ENCODE measurements at places on chromosomes 5 and 9.

DNA sequence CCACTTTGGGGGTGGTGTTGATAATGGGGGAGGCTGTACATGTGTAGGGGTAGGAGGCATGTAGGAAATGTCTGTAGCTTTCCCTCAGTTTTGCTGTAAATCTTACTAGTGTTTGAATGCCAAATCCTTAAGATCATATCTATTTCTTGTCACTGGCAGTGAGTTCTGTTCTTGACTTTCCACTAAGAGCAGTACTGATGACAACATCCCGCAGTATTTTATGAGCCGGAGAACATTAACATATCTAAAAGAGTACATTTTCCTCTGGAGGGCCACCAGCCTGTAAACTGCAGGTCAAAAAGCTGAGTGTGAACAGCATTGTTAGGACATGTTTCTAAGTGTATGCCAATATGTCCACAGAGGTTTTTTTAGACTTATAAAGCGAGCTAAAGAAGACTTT is 2.5 kb upstream of the HSPB3 start:
- DNase-seq = no peak

DNA sequence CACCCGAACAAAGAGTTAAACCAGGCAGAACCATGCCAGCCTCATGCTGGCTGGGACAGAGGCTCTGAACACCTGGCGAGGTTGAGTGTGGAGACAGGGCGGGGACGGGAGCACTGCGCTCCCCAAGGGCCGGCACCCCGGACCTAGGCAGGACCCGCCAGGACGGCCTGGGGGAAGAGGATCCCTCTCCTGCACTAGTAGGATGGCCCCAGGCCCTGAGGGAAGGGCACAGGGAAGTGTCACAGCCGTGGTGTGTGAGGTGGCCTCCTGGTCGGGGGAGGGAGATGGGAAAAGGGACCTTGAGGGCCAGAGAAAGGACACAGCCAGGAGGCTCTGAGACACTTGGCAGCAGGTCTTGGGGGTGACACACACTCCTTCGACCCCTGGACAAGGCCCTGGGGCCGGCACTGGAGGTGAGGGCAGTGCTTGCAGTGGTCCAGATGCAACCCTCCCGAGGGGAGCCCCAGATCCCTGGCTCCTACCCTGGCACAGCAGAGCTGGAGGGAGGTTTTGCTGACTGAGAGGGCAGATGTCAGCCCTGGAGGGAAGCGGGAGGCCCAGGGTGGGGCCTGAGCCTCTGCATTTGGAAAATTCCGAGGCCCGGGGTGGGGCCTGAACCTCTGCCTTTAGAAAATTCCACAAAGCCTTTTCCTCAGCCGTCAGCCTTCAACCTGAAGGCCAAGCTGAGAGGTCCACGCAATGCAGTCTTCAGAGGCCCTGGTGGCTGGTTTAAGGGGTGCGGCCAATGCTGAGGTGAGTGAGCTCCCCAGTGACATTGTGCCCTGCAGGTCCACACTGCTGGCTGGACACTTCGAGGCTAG is 24.8 kb upstream of the TERT start:
- no peak for DNase-seq

GRCh38 chr5:131218392-131218791 is 45.5 kb upstream of the CDC42SE2 start:
- no peak for DNase-seq

DNA sequence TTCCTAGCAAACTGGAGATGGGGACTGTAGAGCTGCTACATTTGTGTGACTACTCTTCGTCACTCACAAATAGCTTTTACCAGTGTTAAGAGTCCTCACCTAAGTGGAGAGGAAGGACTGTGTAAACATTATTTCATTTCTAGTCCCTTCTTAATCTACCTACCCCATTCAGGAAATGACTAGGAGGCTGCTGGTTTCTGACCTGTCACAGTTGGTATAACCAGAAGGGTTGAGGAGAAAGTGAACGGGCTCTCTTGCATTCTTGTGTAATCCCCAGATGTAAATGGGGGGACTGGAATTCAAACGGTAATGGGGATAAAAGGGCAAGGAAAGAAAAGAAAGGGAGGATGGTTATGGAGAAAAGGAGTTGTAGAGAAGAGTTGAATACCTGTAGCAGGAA is 35.4 kb upstream of the BNIP1 start:
- DNase-seq = no peak

GRCh38 chr9:36913393-36914211 is 120.5 kb downstream of the PAX5 start:
- no peak for DNase-seq

GRCh38 chr5:100270023-100270771 is 265.0 kb upstream of the FAM174A start:
- no peak for DNase-seq

DNA sequence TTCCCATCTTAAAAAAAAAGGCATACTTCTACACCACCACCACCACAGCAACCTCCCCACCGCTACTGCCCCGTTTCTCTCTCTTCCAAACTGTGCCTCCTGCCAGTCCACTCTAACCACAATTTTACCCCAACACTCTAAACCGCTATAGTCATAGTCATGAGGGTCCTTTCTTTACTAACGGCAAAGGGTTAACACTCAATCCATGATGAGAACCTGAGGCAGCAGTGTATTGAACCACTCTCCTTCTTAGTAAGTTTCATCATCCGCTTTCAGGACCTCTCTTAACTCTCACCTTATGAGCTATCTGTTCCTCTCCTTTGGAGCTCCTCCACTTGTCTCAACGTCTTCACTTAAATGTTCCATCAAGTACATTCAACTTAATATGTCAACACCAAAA is 34.0 kb downstream of the IDNK start:
- no peak for DNase-seq

GRCh38 chr5:178147406-178147805 is 6.3 kb downstream of the NHP2 start:
- no peak for DNase-seq

DNA sequence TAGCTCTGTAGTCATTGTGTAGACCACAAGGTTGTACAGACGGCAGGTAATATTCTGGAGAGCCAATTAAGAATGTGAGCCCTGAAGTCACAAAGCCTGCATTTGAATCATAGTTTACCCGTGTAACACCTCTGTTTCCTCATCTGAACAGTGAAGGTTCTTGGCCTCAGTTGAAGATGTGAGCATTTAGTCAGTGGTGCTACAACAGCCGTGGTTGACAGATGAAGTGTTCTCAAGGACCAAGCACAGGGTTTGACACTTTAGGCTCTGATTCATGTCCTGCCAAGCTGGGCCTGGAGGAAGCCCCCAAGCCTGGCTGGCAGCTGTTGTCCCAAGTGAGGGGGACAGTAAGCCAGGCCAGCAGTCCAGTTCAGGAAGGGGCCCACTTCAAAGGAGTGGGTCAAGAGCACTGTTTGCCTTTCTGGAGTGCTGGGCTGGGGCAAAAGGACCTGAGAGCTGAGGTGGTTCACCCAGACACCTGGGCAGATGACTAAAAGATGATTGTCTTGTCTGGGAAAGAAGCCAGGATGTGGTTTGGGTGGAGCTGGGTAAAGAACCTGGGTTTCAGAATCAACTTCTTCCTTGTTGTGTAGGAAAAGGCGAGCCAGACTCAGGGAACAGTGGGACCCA is 20.7 kb downstream of the FAXDC2 start:
- DNase-seq = no peak

DNA sequence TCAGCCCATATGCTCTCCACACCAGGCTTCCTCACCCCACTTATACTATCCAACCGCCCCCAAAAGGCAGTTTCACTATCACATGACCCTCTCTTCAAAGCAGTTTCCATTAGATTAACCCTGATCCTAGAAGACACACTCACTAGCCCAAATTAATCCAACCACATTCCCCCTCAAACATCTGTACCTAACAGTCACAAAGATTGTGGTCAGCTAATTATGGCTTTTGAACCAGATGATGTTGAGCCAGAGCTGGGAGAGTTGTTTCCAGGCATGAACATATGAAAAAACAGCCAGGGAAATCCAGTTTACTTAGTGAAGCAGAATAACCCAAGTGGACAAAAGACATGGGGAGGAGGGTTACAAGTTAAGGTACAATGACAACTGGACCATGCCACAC is 131.2 kb downstream of the SPOCK1 start:
- DNase-seq = no peak

DNA sequence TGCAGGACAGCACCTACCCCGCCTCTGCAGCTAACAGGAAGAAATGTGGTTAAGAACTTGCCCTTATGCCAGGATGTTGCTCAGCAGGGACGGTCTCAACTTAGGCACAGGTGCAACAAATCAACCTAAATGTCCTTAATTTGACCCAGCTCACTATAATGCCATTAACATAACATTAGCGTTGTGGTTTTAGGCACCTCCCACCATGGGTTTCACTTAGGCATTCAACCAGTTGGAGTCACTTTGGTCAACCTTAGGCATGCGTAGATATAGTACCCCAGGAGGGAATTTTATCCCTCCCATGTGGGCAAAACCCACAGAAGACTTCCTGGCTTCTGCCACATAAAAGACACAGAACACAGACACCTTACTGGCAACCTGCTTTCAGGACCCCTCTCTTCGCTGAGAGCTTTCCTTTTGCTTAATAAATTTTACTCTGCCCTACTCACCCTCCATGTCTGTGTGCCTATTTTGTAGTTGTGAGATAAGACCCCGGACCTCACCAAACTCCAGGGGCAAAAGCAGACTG is 8.7 kb upstream of the ERAP1 start:
- no peak for DNase-seq

DNA sequence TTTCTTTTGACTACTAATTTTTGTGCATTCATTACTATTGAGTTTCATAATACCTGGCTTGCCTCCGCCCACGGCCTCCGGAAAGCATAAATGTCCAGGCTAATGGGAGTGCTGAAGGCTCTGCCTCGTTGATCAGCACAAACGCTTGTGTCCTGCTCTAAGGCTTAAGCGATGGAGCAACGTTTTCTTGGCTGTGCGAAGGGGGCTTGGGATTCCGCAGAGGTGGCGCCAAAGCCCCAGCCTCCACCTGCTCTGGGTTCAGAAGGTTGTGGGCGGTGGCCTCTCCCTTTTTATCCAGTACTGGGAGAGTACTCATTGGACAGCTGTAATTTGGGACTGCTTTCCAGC is 19.7 kb downstream of the ANXA2R start:
- no peak for DNase-seq

- DNase-seq = no peak
Measured at GRCh38 chr5:165333623-165334022, 1828.2 kb downstream of the MAT2B start.

- no peak for DNase-seq
Measured at GRCh38 chr5:94240134-94240533, 378.3 kb downstream of the KIAA0825 start.

DNA sequence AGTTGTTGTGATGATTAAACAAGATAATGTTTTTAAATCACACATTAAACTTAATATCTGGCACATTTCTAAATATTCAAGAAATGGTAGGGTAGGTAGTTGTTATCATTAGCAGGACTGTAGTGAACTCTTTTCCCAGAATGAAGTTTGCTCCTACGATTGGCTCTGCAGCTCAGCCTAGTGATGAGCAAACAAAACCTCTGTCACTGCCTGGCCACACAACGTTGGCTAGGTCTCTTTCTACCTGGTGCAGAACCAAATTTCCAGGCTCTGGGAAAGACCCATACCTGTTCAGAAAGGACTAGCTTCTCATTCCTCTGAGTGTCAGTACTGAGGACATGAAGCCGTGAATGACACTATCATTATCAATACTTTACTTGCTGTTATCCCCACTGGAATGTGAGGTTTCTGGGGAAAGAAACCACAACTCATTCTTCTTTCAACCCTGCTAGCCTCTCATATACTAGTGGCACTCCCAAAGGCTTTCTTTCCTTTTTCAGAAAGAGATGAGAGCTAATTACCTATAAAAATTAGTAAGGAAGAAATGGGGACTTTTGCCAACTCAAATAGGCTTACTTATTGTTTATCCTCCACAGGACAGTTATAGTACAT is 219.3 kb upstream of the TRIM32 start:
- DNase-seq = no peak

DNA sequence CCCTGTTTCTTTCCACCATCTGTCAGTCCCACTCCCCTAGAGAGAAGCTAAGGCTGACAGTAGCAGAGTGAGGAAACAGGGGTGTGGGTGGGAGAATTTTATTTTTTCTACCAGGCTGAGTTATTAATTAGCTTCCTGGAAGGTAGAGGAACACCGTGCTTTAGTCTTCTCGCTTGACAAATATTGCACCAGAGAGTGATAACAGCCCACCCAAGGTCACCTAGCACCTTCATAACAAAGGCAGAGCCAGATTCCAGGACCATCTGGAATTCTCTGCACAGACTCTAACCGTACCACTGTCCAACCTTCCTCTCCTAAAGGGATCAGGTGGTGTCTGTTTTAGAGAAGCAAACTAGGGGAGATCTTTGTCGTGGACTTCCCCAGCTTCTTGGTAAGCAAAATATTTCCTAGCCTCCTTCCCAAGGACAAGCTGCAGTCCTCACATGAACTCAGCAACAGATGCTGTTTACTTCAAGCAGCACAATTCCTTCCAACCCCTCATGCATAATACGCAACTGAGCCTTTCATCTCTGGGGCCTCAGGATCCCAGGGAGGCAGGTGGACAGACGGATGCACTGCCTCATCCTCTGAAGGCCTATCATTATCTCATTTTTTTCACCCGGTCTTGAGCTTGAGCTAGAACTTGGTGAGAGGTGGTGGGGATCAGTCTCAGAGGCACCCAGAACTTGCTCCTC is 308.7 kb upstream of the BRINP1 start:
- DNase-seq = no peak

DNA sequence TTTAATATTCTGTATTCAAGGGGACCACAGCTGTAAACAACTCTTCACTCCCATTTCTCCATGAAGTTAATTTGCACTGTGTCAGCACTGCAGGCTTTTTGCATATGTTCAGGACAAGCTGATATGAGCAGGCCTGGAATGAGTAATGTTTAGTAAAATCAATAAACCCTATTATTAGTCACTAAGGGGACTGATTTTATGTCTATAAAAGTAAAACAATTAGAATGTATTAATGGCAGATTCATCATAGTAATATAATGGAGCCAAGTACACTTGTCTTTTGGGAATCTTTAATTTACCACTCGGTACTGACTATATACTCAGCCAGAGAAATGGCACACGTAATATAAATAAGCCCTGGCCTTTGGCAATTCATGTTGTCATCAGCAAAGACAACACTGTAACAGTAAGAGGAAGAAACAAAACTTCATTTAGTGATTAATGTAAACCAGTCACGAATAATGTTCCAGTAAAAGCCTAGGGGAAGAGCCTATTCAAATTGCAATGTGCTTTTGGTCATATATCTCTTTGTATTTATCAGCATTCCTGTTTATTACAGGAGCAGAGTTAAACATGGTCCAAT is 111.6 kb downstream of the ZNF608 start:
- no peak for DNase-seq

DNA sequence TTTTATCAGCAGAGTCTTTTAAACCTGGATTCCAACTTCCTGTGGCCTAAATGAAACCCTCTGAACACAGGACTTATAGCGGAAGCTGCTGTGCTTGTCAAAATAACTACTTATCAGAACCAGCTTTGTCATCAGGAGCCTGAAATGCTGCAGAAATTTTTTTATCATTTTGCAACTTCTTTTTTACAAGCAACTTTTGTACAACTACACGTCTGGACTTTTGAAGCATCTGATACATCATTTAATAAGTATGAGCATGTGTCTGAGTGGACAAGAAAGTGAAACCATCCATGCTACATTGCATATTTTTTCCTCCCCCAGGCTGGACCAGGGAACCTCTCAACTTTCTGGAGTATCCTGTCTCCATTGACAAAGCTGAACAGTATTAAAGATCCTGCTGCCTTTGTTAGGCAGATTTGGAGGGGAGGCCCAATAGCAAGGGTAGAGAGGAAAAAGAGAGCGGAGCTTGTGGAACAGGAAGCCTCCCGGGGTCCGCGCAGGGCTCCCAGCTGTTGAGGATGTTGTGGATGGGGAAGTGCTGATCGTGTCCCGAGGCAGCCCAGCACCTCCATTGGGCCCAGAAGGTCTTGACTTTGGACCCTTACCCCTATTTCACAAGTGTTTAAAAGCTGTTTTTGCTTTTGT is 196.6 kb downstream of the MSX2 start:
- DNase-seq = no peak
